ENCODE measurements at places on chromosomes 12 and 14.
A peak's percentile ranks its signal among the peaks of the same experiment; 100 is the strongest.

DNA sequence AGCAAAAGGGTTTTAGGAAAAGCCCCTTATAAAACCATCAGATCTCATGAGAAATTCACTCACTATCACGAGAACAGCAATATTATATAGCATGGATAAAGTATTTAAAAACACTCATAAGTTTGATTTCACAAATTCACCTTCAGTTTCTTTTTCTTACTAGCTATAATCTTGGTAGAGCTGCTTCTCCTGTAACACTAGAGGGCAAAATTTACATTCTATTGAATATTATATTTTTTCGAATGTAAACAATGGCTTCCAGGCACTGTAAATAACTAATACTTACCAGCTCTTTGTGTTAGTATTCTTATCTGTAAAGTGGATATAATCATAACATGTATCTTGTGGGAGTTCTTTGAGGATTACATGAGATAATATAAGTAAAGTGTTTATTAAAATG, 259.6 kb downstream of the CCER1 start:
- no peak for DNase-seq

DNA sequence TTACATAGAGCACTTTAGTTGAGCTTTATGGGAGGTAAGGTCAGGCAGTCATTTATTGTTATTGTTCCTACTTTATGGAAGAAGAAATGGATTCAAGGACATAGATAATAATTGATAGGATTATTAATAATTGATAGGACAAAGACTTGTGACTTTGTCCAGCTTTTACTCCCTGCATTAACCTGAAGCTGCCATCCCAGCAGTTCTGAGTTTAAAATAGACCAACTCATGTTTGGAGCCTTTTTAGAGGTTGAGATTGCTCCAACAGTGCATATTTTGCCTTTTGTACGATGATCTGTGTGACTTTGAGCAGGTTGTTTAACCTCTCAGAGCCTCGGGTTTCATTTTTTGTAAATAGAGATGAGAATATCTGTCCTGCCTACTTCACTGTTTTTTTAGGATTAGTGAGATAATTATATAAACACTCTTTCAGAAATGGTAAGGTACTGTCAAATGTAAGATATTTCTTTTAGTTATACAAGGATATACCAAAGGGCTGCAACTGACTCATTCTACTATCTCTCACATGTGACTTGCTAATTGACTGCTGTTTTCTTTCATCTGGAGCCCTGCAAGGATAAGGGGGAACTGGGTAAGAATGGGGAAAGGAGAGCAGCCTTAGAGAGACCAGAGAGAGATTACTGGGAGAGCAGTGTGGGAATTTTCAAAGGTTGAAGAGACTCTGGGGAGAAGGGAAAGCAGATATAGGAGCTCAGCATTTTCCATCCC, 15.3 kb downstream of the WDR20 start:
- no peak for DNase-seq

- DNase-seq = no peak
Observed at GRCh38 chr12:69903548-69903947, 78.5 kb downstream of the MYRFL start.

DNA sequence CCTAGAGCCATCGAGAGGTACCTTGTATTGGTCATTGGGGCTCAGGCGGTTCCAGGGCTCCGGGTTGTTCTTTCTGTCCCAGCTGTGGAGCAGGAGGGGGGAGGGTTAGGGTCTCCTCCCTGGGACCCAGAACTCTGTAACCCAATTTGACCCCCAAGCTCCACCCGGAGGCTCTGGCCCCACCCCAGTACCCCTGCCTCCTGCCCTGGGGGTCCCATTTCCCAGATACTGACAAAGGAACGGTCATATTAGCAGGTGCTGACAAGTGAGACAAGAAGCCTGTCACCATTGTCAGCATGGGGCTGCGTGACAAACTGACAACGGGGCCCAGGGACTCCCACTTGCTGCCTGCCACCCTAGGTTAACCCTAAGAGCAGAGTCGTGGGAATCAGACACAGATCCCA, 6.2 kb downstream of the SHMT2 start:
- DNase-seq = no peak

- DNase-seq = peak; percentile 12
Observed at GRCh38 chr14:68552602-68553001, 240.3 kb downstream of the ZFP36L1 start.

- DNase-seq = no peak
Observed at GRCh38 chr12:104784592-104784991, 173.5 kb downstream of the SLC41A2 start.

- DNase-seq = no peak
Observed at GRCh38 chr12:130680451-130680990, 35.6 kb downstream of the RIMBP2 start.

DNA sequence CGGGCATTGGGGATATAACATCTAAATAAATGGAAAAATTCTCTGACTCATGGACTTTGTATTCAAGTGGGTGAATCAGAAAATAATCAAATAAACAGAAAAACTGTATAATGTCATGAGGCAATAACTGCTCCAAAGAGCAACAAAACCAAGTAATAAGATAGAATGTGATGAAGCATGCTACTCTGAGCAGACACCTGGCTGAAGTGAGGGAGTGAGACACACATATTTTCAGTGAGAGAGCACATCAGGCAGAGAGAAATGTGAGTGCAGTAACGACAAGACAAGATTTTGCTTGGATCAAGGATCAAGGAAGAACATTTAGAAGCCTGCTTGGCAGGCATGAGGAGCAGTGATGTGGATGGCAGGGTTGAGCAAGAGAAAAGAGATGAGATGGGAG, 75.8 kb upstream of the CCDC91 start:
- no peak for DNase-seq

GRCh38 chr12:118148287-118148686, 12.4 kb downstream of the PEBP1 start:
- DNase-seq = no peak

- no peak for DNase-seq
Observed at GRCh38 chr12:106981788-106982187, 5.2 kb downstream of the MTERF2 start.

DNA sequence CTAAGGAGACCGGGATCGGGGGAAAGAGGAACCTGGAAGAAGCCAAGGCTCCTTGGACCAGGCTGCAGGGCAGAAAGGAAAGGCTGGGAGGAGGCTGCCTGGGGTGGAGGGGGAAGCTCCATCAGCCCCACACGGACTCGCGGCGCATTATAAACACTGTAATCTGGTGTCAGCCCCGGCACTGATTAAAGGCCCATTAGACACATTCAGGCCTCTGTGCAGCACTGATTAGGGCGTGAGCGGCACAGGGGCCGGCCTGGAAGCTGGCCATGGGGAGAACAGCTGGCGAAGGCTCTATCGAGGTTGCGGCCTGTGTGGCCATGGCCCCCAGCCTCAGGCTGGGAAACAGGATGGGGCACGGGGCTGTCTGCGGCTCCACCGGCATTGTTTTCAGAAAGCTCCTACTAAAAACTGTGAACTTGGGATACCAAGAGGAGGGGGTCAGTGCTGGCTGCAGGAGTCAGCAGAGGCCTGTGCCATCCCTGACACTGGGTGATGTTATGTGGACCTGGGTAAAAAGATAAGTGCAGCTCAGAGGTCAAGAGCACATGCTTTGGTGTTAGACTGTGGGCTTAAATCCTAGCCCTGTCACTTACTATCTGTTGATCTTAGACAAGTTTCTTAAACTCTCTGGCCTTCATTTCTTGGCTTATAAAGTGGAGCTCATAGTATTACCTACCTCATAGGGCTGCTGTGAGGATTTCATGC, 10.6 kb downstream of the ACVRL1 start:
- DNase-seq = no peak

- DNase-seq = no peak
Observed at GRCh38 chr12:47803191-47803875, 16.4 kb downstream of the HDAC7 start.

GRCh38 chr12:112939761-112940381, 1.6 kb downstream of the OAS3 start:
- no peak for DNase-seq

DNA sequence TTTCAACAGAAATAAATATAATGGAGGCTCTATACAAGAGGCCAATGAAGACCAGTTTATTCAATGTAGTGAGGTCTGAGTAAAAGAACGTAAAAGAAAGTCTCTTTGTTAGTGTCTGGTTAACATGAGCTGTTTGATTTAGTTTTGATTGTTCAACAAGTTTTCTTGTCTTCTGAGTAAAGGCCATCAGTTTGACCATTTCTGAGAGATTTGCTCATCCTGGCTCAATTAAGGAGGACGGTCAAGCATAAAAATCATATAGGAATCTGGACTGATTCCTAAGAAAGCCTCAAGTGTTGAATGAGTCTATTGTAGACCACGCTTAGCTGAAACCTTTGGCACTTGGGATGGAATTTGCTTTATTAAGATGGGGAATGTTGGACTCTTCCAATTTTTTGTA, 32.5 kb upstream of the FGF23 start:
- no peak for DNase-seq

- no peak for DNase-seq
Observed at GRCh38 chr14:92439537-92440344, 73.8 kb upstream of the RIN3 start.

DNA sequence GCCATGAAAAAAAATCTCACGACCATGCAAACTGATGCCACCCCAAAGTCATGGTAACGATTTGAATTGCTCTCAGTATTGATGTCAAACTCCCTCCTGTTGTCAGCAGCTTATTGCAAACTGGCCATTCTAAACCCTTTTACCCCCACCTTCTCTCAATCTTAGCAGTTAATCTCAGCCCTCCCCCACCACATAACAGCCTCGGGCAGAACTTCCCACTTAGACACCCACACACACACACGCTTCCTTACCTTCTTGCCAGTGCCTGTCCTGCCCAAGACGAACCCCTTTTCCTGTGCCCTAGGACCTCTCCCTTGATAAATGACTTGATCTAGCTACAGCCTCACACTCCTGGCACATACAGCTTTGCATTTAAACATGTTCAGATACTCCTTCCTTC, 56.6 kb downstream of the GPATCH2L start:
- DNase-seq = no peak

- DNase-seq = peak; percentile 66
Observed at GRCh38 chr12:7374423-7375144, 69.4 kb downstream of the CD163L1 start.

GRCh38 chr14:28762955-28763326, 3.6 kb upstream of the FOXG1 start:
- DNase-seq = no peak

- no peak for DNase-seq
Observed at GRCh38 chr12:65192963-65193516, 23.7 kb downstream of the LEMD3 start.

DNA sequence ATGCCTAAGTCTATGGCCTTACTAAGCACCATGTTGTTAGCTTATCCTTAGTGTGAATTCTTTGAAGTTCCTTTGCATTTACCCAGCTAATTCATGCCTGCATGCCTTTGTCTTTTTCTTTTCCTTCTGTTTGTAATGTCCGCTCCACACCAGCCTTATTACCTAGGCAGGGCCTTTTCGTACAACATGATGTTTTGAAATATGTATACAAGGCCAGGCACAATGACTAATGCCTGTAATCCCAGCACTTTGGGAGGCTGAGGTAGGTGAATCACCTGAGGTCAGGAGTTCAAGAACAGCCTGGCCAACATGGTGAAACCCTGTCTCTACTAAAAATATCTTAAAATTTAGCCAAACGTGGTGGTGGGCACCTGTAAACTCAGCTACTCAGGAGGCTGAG, 1636.5 kb upstream of the SEL1L start:
- no peak for DNase-seq

GRCh38 chr14:73567951-73568885, 795 bp upstream of the ACOT2 start:
- DNase-seq = no peak

DNA sequence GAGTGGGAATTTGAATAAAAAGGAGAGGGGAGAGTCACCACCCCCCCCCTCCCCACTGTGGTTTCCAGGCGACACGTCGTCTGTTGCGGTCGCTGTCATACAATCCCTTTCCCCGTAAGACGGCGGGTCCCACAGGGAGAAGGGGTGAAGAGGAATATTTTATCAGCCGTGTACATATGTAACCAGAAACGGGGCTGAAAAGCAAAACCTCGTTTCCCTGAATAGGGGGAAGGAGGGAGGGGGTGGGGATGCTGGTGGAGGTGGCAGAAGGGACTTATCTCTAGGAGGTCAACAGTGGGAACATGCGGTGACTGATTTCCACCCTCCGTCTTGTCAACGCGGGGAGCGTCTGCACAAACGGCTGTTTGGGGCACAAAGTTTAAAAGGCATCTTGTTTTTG, 171.4 kb downstream of the RBM19 start:
- no peak for DNase-seq

DNA sequence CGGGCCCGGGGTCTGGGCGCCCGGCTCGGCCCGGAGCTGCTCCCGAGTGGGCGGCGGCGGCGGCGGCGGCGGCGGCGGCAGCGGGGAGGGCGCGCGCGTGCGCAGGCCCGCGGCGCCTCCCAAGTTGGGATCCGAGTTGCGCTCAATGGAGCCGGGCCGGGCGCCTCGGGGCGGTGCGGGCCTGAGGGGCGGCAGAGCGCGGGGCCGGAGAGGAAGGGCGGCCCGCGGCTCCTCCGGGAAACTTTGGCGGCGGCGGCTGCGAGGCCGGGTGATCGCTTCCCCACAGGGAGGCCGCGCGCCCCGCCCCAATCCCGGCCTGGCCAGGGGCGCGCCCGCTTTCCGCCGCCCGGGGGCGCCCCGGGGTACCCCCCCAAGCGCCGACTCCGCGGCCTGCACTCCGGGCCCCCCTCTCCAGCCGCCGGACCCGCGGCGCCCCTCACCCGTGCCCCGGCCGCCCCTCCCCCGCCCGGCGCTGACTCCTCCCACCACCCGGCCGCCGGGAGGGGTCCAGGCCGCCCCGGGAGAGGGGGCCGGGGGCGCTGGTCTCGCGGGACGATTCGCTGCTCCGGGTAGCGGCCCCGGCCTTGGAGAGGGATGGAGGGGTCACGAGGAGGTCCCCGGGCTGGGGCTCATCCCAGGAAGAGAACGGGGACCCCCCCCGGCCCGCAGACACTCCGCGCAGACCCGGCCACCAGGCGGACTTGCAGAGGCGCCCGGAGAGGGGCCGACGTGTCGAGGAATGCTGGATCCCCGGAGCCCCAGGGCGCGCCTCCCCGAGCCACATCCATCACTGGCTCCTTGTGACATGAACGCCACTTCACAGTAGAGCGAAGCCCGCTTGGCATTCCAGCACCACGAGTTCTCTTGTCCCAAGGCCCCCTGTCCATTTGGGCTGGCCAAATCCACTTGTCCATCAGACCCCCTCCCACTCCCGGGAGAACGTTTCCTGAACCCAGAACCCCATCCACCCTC, at the start of gene RILPL1:
Gene RILPL1 (minus strand): TSS at position 48 of the 972 bp plus-strand sequence. CDS start 237 bp downstream, outside the sequence.
- peak; percentile 89 for DNase-seq

- no peak for DNase-seq
Observed at GRCh38 chr14:50659327-50659974, 8.7 kb downstream of the SAV1 start.

- DNase-seq = no peak
Observed at GRCh38 chr14:102264775-102265174, 40.2 kb downstream of the MOK start.

DNA sequence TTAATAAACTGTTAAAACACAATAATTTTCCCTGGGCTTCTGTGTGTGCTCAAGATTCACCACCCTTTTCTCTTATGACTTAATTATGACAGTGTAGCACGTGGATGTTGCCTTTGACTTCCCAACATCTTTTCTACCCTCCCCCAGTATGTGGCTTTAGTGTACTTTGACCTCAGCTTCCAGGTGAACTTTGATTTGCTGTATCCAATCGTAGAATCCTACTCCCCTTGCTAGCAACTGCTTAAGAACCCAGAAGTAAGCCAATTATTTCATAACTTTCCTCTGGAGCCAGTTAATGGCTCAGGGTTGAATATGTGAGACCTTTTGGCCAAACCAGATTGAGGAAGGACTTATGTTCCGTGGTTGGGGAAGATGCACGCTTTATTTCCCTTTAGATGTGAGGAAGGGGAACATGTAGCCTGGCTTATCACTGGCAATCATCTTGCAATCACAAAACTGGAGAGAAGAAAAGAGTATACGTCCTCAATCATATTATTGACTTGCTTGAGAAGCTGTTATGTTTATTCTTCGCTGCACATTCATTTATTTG, 259.6 kb upstream of the ATP2B1 start:
- DNase-seq = no peak

Data from ecto neural progenitor cell (in vitro differentiated cells).